Effector memory CD8-positive, alpha-beta T cell (primary cell): ENCODE measurements at places on chromosomes 1 and 21.

GRCh38 chr1:84758968-84759491 is 68.8 kb upstream of the SSX2IP start:
- H3K4me3 ChIP-seq = peak overlapping the region; percentile 53
- no peaks in the 10 kb centered on the region for H3K36me3 ChIP-seq
- H3K27ac ChIP-seq = no peak overlapping the region

DNA sequence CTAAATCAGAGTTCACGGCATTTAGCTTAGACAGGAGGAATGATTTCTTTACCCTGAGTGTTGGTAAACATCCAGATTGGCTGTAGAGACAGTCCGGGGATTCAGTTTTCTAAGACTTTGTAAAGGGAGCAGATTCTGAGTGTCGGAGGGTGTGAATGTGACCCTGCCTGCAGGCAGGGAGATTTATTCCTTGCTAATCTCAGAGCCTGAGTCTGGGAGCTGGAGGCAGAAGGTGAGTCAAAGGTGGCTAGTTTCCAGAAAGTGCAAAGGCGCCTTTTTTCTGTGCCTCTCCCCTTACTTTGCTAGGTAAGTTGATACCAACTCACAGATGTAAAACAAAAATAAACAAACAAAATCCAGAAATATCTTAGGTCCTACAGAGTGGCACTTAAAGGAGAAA is 11.7 kb downstream of the ATP1B1 start:
- no peak for DNase-seq
- no peaks in the 10 kb centered on the region for H3K27me3 ChIP-seq
- no peak overlapping the region for H3K27ac ChIP-seq
- H3K4me1 ChIP-seq = peaks cover 9% of the 10 kb centered on the region

DNA sequence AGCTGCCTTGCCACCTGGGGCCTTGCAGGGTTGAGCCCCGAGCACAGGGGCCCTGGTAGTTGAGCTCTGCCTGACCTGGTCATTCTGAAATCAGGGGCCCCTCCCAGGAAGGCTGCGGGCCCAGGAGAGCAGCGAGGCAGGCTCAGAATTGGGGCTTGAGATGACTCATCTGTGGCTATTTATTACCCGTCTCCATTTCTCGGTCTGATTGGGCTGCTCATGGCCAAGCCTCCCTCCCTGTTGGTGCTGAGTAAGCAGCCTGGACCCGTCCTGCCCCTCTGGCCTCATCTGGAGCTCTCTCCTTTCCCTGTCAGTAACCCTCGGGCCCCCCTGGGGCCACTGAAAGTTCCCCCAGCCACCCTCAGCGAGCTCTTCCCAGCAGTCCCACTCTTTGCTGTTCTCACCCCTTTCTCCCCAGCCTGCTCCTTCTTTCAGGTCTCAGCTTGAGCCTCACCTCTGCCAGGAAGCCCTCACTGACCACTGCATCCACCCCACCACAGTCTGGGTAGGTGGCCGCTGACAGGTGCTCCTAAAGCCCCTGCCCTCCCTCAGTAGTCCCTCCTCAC is 11.0 kb upstream of the TNFRSF8 start:
- peaks cover 15% of the 10 kb centered on the region for H3K4me1 ChIP-seq
- H3K27ac ChIP-seq = peak overlapping the region; percentile 75
- no peak for DNase-seq
- peak overlapping the region; percentile 62 for H3K4me3 ChIP-seq

GRCh38 chr1:228084325-228084724 is 1.8 kb downstream of the ARF1 start:
- DNase-seq = no peak
- H3K36me3 ChIP-seq = peaks cover 49% of the 10 kb centered on the region
- H3K27me3 ChIP-seq = no peaks in the 10 kb centered on the region
- peak overlapping the region; percentile 91 for H3K4me3 ChIP-seq

GRCh38 chr1:245952383-245953026 is 554.6 kb downstream of the SMYD3 start:
- peaks cover 8% of the 10 kb centered on the region for H3K36me3 ChIP-seq
- no peak for DNase-seq
- H3K4me1 ChIP-seq = peaks cover 28% of the 10 kb centered on the region

DNA sequence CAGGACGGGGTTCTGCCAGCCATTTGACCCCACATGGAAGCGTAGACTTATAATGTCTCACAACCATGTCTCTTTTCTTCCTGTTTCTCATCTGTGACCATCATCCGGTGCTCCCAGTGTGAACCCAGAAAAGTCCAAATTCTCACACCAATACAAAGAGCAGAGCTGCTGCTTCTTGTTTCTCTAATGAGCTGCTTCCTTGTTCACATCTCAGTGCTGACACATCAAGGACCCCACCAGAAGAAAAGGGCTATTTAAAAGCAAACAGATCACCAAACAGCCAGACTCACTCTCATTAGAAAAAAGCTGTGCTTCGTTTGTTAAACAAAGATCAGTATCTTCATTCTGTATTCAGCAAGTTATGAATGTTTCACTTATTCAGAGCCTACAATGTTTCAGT is 835 bp upstream of the LCE1D start:
- no peaks in the 10 kb centered on the region for H3K4me1 ChIP-seq
- H3K36me3 ChIP-seq = no peaks in the 10 kb centered on the region
- no peak overlapping the region for H3K27ac ChIP-seq
- H3K4me3 ChIP-seq = no peak overlapping the region
- peaks cover 36% of the 10 kb centered on the region for H3K27me3 ChIP-seq

DNA sequence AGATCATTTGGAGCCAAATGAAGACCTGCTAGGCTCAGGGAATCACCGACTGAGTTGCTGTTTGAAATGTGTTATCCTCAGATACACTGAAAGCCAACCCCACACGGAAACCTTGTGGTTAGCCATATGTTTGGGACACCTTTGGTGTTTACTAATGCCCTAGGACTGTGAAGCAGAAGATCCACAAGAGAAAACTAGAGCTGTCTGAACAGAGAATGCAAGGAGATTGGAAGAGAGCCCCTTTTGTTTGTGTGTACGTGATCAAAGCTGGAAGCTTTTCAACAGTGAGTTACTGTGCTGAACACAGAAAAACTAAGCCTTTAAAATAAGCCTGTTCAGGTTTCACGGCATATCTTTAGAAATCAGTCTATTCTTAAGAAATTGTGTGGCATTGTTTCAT is 908.2 kb upstream of the ADGRL2 start:
- H3K36me3 ChIP-seq = no peaks in the 10 kb centered on the region
- DNase-seq = no peak
- no peak overlapping the region for H3K4me3 ChIP-seq
- H3K27me3 ChIP-seq = no peaks in the 10 kb centered on the region
- no peak overlapping the region for H3K27ac ChIP-seq
